ENCODE measurements at places on chromosomes 12 and 14.
A peak's percentile ranks its signal among the peaks of the same experiment; 100 is the strongest.

GRCh38 chr14:86299994-86300393 lies 770.0 kb downstream of the FLRT2 start:
- peaks cover 20% of the 10 kb centered on the region for H3K4me1 ChIP-seq
- no peak overlapping the region for H3K4me3 ChIP-seq
- H3K27ac ChIP-seq = no peak overlapping the region
- H3K36me3 ChIP-seq = no peaks in the 10 kb centered on the region
- DNase-seq = no peak

GRCh38 chr14:93035917-93036651 lies 79.6 kb downstream of the ITPK1 start:
- H3K27ac ChIP-seq = peak overlapping the region; percentile 12
- H3K36me3 ChIP-seq = no peaks in the 10 kb centered on the region
- H3K4me3 ChIP-seq = no peak overlapping the region

GRCh38 chr12:31510034-31510433 lies 80.9 kb downstream of the DENND5B start:
- peaks cover 40% of the 10 kb centered on the region for H3K4me1 ChIP-seq
- H3K36me3 ChIP-seq = peaks cover 2% of the 10 kb centered on the region
- H3K27me3 ChIP-seq = no peaks in the 10 kb centered on the region
- H3K4me3 ChIP-seq = no peak overlapping the region
- DNase-seq = no peak

GRCh38 chr14:24481622-24482324 lies 26.3 kb downstream of the CMA1 start:
- no peak overlapping the region for H3K4me3 ChIP-seq
- H3K4me1 ChIP-seq = no peaks in the 10 kb centered on the region
- H3K27me3 ChIP-seq = no peaks in the 10 kb centered on the region
- H3K27ac ChIP-seq = no peak overlapping the region

DNA sequence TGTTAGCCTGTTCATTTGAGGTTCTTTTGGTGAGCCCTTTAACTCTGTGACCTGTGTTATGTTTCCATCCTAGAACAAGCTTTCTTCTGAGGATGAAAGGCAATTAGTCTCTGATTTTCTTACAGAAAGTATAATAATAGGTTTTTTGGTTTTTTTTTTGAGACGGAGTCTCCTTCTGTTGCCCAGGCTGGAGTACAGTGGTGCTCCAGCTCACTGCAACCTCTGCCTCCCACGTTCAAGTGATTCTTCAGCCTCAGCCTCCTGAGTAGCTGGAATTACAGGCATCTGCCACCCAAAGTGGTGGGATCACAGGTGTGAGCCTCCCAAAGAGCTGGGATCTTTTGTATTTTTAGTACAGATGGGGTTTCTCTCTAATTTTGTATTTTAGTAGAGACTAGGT lies 52.7 kb upstream of the SYNE2 start:
- H3K27me3 ChIP-seq = no peaks in the 10 kb centered on the region
- no peak overlapping the region for H3K4me3 ChIP-seq
- no peak for DNase-seq
- no peak overlapping the region for H3K27ac ChIP-seq
- H3K36me3 ChIP-seq = no peaks in the 10 kb centered on the region
- peaks cover 2% of the 10 kb centered on the region for H3K4me1 ChIP-seq

GRCh38 chr12:117593815-117594400 lies 232.5 kb upstream of the NOS1 start:
- H3K4me3 ChIP-seq = no peak overlapping the region
- no peaks in the 10 kb centered on the region for H3K4me1 ChIP-seq
- H3K27ac ChIP-seq = no peak overlapping the region

GRCh38 chr14:33493266-33493665 lies 457.6 kb downstream of the EGLN3 start:
- peaks cover 8% of the 10 kb centered on the region for H3K36me3 ChIP-seq
- DNase-seq = no peak
- H3K4me3 ChIP-seq = no peak overlapping the region
- H3K27me3 ChIP-seq = no peaks in the 10 kb centered on the region

GRCh38 chr12:75581515-75581914 lies 70.1 kb upstream of the KRR1 start:
- H3K27me3 ChIP-seq = no peaks in the 10 kb centered on the region
- no peak for DNase-seq
- no peak overlapping the region for H3K4me3 ChIP-seq
- no peak overlapping the region for H3K27ac ChIP-seq
- H3K4me1 ChIP-seq = peaks cover 16% of the 10 kb centered on the region

GRCh38 chr12:113403435-113404415 lies at the start of gene SDS:
Gene SDS, minus strand, starts transcription at chr12:113403887. Its CDS starts 4,179 bp downstream, at chr12:113399708.
- no peaks in the 10 kb centered on the region for H3K36me3 ChIP-seq
- H3K27ac ChIP-seq = no peak within 1 kb of the TSS
- DNase-seq = no peak
- no peak within 1 kb of the TSS for H3K4me3 ChIP-seq
- H3K27me3 ChIP-seq = no peaks in the 10 kb centered on the region
- H3K4me1 ChIP-seq = peaks cover 13% of the 10 kb centered on the region
